NCI-H82 (cell line): ENCODE measurements at places on chromosomes 11 and 22.

- DNase-seq, result no peak
These were observed 12.6 kb upstream of the P2RY6 start for GRCh38 chr11:73259406-73260126.

- DNase-seq, result no peak
These were observed 353.6 kb upstream of the FAT3 start for GRCh38 chr11:91871048-91871447.

- no peak for DNase-seq
These were observed 11.4 kb downstream of the SHANK3 start for GRCh38 chr22:50683994-50684371.

DNA sequence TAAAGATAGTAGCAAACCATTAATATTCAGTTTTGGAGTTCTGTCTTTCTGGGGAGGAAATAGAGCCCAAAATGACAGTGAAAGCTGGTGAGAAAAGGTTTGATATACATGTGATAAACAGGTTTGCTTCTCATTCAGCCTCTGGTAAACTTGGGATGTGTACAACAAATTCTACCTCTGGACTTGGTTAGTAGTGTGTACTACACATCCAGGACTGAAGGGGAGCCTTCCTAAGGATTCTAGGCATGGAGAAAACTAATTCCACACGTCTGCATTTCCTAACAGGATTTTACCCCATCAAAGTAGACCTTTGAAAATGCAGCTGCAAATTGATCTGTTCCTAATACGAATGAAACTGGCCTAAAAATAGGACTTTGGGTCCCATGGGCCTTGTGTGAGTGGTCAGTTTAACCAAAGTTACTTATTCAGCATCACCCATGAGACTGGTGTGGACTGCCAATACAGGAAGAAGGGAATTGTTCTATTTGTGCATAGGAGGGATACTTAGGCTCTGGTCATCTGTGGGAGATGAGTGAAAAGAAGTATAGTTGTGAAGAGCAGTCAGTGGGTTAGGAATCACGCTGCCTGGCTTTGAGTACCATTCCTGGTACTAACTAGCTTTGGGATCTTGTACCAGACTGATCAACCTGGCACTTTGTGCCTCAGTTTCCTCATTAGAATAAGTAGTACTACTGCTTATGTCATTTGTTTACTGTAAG is 74.2 kb downstream of the YAP1 start:
- DNase-seq, result no peak

- DNase-seq, result peak; percentile 24
These were observed 4.8 kb downstream of the BEST1 start for GRCh38 chr11:61954851-61955421.

DNA sequence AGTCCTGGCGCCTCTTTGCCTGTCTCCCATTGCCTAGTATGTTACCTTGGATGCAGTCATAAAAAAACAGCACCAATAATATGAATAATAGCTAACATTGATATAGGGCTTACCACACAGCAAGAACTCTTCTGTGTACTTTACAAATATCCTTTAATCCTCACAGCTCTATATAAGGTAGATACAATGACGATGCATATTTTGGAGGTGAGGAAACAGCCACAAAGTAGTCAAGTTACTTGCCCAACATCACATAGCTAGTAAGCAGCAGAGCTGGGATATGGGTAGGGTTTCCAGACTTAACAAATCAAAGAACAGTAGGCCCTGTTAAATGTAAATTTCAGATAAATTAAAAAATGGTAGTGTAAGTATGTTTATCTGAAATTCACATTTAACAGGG is 128.8 kb downstream of the ST3GAL4 start:
- DNase-seq, result no peak

DNA sequence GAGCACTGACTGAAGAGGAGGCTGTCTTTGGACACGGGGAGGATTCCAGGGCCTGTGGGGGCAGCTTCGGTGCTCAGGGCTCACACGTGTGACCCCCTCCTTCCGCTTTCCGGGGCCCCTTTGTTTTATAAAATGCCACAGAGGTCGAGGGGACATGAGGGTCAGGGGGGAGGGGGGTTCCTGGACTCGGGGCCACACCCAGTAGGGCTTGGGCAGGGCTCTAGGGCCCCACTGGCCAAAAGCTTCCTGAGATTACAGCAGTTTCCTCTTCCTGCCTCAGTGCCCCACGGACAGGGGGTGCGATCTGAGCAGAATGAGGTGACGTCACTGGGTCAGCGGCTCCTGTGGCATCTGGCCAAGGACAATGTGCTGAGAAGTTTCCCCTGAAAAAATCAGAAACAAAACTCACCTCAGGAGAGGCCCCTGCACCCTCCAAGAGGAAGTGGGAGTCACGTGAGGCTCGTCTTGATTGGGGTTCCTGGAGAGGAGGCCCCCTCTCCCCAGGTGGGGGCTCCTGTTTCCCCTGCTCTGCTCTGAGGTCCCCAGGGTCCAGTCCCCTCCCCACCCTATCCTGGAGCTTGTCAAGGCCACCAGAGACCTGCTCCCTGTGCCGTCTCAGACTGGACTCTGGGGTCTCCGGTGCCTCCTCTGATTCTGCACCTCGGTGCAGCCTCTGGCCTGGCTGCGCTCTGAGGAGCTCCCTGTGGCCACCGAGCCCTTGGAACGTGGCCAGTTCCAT is 6.4 kb upstream of the IFITM3 start:
- DNase-seq, result no peak

DNA sequence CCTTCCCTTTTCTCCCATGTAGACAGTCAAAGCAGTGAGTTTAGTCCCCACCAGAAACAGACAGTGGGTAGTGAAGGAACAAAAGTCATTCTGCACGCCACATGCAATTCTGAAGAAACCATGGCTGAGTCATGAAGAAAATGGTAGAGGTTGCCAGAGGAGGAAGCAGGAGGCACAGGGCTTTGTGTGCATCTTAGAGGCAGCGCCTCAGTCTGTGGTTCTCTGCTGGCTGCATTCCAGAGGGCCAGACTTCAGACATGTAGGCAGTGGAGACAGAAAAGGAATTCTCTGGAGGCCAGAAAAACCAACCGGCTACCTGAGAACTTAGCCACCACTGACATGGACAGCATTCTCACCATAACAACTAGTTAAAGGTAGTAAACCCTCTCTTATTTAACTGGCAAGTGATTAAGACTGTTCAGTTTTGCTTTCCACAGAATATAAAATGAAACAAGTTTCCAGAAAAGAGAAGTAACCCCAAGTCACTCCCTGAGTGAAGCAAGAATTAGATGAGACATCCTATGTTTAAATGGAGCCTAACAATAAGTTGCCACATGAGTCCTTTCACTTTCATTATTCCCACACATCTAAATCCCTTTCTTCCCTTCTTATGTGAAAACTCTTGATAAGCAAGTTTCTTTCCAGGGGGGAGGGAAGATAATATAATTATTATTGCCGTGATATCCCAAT is 556.1 kb downstream of the SOX6 start:
- DNase-seq, result no peak

GRCh38 chr11:91641153-91641552 is 583.5 kb upstream of the FAT3 start:
- no peak for DNase-seq

- no peak for DNase-seq
These were observed 39.2 kb downstream of the BRD1 start for GRCh38 chr22:49788504-49788903.

GRCh38 chr22:40238425-40239344 is 61.0 kb downstream of the TNRC6B start:
- DNase-seq, result no peak

DNA sequence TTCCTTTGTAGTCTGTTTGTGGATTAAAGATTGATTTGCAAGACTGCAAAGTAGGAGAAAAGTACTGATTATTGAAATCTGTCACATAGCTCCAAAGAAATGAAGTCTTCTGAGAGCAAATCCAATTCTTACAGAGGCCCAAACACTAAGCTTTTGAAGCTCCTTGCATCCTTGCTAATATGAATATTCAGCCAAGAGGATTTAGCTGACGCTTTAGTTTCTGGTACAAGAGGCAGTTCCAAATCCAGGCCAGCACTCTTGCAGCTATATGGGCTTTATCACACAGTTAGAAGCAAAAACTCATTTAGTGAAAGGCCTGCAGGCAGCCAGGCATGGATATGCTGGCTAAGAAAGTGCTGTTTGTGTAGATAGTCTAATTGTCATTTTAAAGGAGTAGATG is 12.7 kb downstream of the PAAF1 start:
- no peak for DNase-seq

- peak; percentile 16 for DNase-seq
These were observed at the start of gene ALX4 for GRCh38 chr11:44309478-44310205. Gene ALX4, minus strand, starts transcription at chr11:44310139. Its CDS starts 77 bp downstream, at chr11:44310062.
